ENCODE measurements at places on chromosomes 1 and 21.

DNA sequence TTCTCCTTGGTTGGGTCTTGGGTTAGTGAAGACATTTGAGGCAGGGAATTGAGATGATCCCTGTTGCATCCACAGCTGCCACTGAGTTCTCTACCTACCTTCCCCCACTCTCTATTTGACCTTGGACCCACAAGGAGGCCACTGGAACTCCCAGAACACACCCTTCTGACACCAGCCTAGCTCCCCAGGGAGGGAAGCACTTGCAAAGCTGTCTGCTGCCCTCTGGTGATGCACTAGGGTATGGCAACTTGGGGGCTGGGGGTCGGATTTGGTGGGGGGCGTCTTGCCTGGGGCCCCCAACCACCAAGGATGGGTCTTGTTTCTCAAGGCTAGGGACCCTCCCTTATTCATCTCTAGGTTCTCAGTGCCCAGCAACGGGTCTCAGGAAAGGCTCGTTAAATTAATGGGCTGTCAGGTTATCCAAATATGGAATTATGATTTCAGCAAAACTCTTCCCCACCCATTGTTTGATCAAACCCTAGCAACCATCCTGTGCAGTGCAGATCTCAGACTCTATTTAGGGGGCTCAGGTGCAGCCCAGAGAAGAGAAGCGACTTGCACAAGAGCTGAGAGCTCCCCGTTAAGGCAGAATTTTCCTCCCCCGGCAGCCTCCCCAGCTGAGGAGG is 177.8 kb upstream of the KLHDC7A start:
- DNase-seq: no peak

- no peak for DNase-seq
These were observed 3.4 kb downstream of the HCRTR1 start for GRCh38 chr1:31620631-31621497.

DNA sequence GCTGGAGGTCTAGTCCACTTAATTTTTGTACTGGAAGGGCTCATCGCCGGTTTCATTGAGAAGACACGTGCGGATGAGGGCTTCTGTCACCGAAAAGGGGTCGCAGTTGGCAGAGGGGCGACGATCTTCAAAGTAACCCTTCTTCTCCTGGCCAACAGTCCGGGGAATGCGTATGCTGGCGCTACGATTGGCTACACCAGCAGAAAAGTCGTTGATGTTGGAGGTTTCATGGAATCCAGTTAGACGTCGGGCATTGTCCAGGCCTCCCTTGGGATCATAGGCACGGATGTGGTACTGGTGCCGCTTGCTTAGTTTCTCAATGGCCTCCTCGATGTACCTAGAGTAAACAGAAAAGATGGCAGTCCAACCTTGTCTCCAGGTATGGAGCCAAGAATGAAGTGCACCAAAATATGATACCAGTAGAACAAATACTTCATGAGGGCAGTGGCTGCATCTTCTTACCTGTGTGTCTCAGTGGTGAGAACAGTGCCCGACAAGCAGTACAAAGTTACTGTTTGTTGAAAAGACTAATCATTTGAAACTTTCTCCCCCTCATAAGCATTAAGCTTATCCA is 7.1 kb downstream of the GLUL start:
- DNase-seq: no peak

GRCh38 chr1:193774536-193775323 is 588.3 kb upstream of the B3GALT2 start:
- DNase-seq: no peak

DNA sequence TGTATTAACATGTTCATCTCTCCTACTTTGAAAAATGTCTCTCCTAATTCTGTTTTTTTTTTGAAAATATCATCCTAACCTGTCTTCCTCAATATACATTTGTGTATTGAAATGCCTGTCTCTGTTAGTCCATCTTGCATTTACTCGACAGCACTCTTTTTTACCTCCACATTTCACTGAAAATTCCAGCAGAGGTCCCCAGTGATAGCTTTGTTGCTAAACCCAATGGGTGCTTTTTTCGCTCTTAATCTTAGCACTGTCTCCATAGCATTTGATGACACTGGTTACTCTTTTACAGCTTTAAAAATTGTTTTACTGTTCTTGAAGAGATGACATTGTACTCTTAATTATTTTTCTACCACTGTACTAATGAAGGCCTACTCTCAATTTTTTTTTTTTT is 10.8 kb downstream of the OSBPL9 start:
- no peak for DNase-seq

DNA sequence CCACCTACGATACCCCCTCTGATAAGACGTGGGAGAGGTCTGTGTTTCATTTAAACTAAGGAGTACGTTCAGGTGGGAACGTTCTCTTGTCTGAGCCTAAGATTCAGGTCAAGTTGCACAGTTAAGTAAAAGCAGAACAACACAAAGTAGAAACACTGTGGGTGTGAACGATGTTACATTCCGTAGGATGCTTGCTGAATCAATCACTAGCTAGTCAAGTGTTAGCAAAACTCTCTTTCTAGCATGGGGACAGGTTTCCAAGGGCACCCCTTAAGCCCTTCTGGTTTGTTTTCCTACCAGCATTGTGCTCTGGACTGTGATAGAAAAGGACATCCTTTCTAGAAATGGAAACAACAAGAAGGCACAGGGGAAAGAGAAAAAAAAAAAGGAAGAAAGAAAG is 13.3 kb downstream of the C1orf162 start:
- no peak for DNase-seq

GRCh38 chr1:20980051-20980450 is 192.9 kb upstream of the HP1BP3 start:
- no peak for DNase-seq

DNA sequence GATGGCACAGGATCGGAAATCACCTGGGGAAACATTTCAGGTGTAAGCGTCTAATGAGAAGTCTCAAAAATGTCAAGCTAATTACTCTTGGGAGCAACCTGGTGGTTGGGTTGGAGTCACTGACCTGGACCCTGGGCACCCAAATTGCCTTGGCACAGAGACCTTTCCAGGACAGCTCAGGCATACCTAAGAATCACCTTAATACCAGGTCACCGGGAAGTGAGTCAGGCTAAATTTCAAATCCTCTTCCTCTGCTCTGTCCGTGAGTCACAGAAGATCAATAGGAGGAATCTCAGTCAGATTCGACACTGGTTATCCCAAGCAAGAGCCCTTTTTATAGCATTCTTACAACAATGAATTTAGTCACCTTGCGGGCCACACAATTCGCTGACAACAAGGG is 179.6 kb upstream of the CAMK1G start:
- DNase-seq: no peak

DNA sequence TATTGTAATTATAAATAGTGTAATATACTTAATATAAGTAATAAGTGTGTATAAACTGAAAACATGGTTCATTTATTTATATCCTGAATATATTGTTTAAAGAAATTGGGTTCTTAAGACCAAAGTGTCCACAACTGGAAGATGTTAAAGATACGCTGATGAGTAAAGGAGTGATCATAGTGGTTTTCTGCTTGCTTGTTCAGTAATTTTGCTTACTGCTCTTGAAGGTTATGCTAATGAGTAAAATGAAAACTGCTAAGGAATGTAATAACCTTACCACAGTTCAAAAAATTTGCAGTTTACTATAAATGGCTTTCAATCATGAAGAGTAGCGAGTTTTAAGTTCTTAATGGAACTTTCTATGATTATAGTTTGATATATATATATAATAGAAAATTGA is 22.0 kb downstream of the DONSON start:
- DNase-seq: no peak

DNA sequence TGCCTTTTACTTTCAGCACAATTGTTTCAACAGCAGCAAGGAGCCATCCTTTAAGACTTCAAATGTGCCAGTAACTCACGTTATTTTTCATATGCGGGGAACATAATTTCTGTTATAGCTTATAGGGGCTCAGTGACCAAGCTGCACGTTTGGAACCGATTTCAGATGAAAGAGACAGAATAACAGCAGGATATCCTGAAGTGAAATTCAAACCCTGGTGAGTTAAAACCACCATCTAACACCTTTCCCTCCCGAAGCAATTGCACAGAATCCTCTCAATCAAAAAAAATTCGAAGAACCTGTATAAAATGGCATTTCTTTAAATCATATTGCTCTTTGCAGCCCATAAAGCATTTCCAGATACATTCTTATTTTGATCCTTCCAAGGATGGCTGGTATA is 6.9 kb downstream of the SMYD2 start:
- no peak for DNase-seq

GRCh38 chr1:22487781-22488180 is 36.1 kb downstream of the ZBTB40 start:
- DNase-seq: no peak

GRCh38 chr21:41923631-41924367 is 30.0 kb downstream of the C2CD2 start:
- DNase-seq: no peak

GRCh38 chr1:85275701-85276214 is 674 bp downstream of the BCL10 start:
- DNase-seq: no peak

GRCh38 chr1:193229136-193229535 is 42.7 kb upstream of the B3GALT2 start:
- no peak for DNase-seq

DNA sequence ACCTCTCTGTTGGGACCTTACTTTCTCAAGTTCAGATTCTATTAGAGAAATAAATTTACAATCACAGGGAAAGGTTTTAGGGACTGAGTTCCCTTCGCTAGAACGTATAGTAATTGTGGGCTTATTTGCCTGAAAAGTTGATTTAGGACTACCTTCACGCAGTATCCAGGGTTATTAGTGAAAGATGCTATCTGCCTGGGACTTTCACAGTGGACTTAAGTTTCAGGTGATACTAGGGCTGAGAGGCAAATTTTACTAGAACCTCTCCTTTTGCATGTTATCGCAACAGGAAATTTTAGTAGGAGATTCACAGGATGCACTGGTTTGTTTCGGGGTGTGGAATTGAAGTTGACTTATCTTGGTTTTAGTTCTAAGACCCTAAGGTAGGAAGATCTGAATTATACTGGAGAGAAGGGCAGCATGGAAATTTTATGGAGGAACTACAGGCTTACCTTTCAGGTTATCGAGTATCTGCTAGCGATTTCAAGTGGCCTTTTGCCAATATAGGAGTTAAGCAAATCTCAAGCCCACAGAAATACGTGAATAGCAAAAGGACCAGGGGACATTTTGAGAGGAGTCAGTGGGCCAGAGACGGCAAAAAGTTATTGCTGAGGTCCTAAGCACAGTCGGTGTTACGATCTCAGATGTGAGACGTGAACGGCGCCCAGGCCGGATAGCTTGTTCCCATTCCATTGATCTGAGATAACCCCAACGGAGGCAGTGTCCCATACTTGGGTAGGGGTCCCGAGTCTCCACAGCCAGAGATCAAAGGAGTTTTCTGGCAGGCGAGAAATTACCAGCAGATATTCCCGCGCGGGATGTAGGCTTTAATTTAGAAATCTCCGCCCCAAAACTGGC is 723 bp upstream of the GNAI3 start:
- DNase-seq: no peak

DNA sequence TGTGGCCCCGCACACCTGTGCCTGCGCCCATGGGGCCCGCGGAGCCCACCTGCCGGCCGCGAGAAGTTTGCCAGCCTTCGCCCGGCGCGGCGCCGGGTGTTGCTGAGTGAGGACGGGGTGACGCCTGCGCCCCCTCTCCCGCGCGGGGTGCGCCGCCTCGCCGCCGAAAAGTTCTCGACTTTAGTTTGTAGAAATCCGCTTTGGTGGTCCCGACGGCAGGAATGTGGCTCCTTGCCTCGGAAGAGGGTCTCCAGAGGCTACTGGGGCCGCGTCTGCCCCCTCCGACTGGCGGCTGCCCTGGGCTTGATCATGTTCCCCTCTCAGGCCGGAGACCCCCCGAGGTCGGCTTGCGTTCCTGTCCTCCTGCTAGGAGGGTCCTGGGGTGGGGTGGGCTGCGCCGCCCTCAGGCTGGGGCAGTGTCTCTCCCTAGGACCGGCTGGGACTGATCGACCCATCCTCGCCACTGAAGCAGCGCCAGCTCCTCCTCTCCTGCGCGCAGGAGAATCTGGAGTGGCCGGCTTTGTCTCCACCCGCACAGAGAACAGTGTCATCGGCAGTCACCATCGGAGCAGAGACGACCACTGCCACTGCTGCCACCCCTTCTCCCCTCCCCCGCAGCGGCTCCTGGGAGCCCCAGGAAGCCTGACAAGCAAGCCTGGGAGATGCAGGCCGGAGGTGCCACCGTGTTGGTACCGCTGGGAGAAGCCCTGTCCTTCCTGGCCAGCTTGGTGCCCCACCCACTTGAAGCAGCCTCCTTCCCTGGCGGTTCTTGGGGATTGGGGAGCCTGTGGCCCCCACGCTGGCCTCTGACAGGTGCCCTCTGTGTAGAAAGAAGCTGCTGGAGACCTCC is 553 bp upstream of the SLC30A2 start:
- DNase-seq: no peak

DNA sequence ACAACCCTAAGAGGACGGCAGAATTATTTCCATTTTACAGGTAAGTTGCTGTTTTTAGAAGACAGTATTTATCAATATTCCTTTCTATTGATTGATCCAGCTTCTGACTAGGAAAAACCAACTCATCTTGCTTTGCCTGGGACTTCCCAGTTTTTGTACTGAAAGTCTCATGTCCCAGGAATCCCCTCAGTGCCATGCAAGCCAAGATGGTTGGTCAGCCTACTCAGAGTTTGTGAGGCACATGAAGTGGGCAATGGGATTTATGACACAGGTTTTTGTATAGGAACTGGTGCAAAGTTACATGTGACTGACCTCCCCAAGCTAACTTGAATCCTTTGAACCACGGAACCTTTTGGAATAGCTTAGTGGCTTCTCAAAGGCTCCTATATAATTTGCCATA is 45.5 kb downstream of the GNG12 start:
- no peak for DNase-seq

DNA sequence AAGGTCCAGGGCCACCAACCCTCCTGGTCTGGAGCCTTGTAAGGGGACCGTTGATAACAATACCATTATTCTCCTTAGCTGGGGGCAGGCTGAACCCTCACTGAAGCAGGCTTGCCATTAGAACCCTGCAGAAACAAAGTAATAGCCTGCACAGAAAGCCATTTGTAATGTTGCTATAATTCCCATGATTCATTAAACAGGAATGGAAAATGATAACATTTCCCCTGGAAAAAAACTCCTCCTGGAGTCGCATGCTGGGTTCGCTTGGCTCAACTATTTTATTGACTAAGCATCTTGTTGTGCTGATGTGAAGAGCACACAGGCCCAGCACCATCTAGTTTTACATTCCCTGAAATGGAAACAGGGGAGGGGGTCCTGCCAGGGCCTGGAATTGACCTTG is 155.6 kb upstream of the CSF3R start:
- no peak for DNase-seq

DNA sequence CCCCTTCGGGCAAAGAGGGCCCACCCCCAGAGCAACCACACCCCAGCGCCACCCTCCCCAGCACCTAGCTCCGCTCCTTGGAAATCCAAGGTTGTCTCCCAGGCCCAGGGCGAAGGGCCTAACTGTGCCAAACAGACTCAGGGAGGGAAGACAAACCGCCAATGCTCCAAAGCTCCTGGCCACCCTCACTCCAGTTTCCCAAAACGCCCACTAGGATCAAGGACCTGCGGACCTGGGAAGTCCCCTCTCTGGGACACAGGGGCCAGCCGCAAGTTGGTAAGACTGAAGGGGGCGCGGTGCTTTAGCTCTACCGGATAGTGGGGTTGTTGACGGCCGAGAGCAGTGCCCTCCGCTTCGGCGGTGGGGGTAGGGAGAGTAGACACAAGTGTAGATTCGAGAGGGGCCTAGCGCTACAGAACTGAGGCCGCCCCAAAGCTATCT is 581 bp downstream of the IRF6 start:
- no peak for DNase-seq
